T-helper 9 cell (primary cell): ENCODE measurements at places on chromosomes 11 and 22.
A peak's percentile ranks its signal among the peaks of the same experiment; 100 is the strongest.

- no peak for DNase-seq
Observed at GRCh38 chr11:112977755-112978154, 16.5 kb downstream of the NCAM1 start.

DNA sequence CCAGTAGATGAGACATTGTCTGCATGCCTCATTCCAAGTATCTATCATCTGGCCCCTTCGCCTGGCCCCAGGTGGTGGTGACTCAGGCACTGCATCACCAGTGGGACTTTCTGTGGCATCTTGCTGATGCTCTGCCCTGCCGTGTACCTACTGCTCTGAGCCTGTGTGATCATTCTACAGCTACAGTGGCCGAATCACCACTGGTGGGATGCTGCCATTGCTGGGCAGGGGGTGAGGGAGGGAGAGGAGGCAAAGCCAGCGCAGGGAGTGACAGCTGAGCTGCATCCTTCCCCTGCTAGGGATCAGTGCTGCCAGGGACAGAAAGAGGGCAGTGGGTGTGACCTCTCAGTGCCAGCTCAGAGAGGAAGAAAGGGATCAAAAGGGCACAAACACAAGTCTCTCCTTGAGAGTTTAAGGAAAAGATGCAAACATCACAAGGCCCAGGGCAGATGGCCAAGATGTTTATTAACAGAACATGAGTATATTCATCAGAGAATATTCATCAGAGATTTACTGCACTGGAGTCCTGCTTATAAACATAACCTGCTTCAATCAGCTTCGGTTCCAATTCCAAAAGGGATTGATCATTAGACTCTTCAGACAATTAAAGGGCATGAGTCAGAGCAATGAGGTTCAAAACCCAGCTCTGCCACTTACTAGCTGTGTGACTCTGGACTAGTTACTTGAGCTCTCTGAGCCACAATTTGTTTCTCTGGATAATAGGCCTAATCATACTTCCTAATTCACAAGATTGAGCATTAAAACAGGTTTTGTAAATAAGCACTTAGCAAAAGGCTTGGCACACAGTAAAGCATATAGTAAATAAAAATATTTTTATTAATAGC, 109.8 kb downstream of the NAT10 start:
- no peak for DNase-seq

DNA sequence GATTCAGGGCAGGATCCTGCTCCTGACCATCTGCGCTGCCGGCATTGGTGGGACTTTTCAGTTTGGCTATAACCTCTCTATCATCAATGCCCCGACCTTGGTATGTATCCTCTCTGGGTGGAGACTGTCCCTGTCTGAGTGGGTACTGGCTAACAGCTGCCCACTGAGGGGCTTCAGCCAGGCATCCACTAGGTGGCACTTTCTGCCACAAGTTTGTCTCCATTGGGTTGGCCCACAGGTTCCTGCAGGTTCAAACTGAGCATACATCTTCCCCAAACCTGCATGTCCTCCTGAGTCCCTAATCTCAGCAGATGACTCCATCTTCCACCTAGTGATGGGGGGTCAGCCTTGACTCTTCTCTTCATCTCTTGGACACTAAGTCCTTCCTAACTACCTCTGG, 4.4 kb downstream of the SLC2A11 start:
- DNase-seq: no peak

GRCh38 chr22:41446639-41447434, at the start of gene TOB2:
Gene TOB2 (minus strand): TSS chr22:41446801. CDS start chr22:41437345, 9,456 bp downstream.
- DNase-seq: peak; percentile 91

DNA sequence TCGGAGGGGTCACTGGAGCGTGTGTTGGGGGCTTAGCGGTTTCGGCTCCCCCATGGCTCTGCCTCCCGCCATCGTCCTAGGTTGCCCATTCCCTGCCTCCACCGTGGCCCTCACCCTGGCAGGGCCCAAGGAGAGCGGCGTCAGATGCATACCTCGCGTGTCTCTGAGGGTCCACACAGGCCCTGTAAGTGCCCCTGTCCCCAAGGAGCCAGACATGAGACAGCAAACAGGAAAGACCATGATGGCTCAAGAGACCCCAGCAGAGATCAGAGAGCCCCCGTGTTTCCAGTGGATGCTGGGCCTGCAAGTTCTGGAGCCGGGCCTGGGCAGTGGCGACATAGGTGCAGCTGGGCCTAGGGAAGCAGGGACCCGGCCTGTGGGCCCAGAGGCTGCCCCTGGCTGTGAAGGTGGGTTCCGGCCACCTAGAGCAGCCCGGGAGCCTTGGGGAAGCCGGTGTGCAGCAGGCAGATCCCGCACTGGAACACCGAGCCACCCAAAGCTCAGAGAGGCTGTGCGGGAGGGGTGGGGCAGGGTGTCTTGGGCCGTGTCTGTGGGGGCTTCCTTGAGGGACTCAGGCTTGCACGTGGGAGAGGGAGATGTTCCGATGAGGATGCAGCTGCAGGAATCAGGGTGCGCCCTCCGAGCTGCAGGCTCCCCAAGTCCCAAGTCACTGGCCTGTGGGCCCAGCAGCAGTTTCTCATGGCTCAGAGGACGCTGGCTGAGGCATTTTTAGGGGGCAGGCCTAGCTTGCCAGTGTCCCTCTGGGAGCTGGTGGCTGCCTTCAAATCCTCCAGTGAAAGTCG, 126.4 kb downstream of the KCNQ1OT1 start:
- no peak for DNase-seq

DNA sequence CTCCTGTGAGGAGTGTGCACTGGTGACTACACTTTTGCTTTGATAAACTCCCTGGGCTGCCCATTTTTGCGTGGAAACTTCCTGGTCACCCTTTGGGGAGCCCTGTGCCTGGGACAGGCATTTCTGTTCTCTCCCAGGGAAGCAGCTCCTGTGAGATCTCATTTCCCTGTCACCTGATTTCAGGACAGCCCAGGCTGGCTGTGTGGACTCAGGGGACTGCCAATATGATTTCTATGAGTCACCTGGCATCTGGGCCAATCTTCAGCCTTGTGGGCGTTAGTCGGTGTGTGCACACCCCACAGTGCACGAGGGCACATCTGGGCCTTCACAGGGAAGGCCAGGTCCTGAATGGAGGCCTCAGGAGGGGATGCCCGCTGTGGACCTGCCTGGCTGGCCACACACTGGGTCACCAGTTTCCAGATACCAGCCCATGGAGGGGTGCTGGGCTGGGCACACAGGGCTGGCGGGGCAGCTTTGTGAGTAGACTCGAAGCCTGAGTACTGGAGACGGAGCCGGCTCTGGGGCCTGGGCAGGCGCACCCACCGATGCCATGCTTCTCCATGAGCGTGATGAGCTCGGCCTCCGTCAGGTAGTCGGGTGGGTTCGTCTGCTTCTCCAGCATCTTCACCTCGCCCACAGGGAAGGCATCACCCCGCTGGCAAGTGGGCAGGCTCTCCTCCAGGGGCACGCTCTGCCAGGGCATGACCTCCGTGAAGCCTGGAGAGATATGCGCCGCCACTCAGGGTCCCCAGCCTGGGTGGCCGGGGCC, 9.4 kb upstream of the PPM1F start:
- DNase-seq: no peak

DNA sequence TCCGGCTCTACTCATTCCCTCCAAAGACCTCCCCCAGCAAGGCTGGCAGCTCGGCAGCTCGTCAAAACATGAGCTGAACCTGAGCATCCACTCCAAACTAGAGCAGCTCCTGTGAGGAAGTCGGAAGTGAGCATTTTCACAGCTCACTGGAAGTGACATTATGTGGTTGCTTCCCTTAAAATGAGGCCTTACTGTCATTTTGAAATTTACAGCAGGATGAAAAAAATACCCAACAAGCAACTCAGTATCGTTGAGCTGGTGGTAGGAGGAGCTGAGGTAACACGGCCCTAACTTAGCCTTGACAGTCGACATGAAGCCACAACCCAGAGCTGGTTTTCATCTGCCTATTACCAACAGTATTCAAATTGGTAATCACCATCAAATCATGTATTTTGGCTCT, 38.0 kb upstream of the ARFGAP3 start:
- DNase-seq: no peak

GRCh38 chr11:111764621-111765020, 1.6 kb downstream of the PPP2R1B start:
- no peak for DNase-seq

- no peak for DNase-seq
Observed at GRCh38 chr22:24695561-24696511, 78.7 kb downstream of the PIWIL3 start.

GRCh38 chr22:44084044-44084772, 60.1 kb downstream of the PARVB start:
- no peak for DNase-seq

GRCh38 chr11:74676596-74676995, 54.6 kb downstream of the CHRDL2 start:
- no peak for DNase-seq

DNA sequence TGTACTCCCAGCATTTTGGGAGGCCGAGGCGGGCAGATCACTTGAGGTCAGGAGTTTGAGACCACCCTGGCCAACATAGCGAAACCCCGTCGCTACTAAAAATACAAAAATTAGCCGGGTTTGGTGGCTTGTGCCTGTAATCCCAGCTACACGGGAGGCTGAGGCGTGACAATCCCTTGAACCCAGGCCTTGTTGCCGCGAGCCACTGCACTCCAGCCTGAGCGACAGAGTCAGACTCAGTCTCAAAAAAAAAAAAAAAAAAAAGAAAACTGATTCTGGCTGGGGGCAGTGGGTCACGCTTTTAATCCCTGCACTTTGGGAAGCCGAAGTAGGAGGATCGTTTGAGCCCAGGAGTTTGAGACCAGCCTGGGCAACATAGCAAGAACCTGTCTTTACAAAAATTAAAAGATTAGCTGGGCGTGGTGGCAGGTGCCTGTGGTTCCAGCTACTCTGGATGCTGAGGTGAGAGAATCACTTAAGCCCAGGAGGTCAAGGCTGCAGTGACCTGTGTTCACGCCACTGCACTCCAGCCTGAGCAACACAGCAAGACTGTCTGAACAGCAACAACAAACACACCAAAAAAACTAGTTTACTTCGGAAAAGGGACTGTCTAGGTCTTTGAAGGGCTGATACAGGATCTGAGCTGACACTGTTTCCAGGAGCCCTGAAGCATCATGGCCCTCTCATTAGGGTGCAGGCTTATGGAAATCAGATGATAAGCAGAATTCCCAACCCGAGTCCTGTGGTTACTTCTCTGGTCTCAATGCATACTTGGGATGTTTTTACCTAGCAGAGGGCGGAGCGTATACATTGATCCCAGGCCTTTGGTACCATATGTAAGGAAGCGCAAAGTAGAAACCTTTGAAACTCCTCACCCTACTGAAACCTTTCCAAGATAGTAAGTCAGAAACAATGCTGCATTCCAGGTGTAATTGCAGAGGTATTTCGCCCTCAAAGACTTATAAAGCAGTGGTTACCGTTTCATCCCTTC, 1.8 kb upstream of the CHKB start:
- no peak for DNase-seq
